ENCODE measurements at places on chromosomes 2 and 18.

DNA sequence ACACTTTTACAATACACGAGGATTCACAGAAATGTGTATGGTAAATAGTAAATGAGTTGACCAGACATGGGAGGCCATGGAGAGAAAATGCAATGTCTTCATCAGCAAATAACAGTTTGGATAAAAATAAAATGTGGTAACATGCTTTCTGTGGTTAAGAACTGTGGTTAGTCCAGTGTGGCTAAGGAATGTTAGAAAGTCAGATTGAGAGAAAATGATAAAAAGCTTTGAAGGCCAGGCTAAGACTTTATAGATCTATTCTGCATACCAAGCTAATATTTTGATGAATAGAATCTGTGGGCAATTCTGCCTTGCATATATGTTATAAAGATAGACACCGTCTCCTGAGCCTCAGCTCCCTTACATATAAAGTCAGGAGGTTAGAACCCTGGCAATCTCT is 215.9 kb downstream of the SOX11 start:
- no peak for DNase-seq

DNA sequence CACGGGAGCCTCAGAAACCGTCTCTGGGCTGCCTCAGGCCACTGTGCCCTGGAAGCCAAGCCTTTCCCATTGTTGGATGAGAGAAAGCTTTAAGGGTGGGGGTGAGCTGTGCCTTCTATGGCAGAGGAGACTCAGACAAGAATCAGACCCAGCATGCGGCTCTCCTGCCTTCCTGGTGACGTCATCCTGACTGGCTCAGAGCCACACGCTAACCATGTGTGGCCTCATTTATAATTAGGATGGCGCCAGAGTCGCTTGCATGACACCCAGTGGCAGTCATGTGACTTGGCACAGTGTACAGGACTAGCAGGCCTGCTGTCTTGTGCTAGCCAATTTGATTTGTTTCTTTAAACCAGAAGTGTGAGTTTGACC is 99.1 kb downstream of the SH3BP4 start:
- peak; percentile 85 for DNase-seq

GRCh38 chr2:229921101-229921891 is 513 bp downstream of the TRIP12 start:
- peak; percentile 28 for DNase-seq

DNA sequence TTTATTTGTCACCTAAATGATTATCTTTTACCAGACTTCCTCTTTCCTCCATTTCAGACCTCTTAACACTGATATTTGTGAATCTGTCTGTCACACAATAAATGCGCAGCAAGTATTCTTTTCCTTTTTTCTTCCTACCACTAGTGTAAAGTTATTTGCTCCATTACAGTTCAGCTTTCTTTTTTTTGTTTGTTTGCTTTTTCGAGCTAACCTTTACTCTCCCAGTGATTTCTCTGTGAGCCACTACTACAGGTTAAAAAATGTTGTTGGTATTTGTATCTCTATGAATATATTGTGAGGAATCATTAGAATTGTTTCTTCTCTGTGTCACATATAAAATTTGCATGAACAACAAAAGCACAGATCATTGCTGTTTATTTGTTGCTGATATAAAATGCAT is 854.0 kb upstream of the GCFC2 start:
- DNase-seq = no peak

DNA sequence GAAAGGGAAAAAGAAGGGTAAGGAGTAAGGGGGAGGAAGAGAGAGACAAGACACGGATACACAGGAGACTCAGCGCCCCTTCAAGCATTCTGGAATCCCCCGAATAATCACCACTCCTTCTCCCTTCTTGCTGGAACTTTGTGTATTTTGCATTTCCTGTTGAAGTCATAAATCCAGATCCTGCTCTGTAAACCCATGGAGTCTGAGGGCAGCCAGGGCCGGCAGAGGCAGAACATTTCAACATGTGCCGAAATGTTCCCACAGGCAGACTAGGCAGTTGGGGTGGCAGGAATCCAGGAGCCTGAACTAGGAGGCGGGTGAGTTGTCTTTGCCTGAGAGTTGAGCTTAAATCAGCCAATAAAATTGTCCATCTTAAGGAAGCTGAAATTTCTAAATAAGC is 193.1 kb downstream of the SH3RF3 start:
- peak; percentile 97 for DNase-seq

DNA sequence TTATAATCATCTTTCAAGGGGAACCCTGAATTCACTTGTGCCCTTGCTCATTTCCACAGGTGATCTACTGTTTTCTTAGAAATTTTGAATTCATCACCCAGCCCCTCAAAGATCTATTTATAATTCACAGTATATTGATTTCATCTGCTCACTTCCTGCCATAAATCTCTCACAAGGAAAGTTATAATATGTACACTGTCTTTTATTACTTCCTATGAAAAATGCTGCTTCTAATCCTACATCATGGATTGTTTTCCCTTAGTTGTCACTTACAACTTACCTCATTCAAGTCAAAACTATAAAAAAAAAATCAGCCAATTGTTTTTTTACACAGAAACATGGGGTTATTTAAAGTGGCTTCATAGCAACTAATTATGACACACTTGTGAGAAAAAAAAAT is 1443.0 kb downstream of the LRP1B start:
- DNase-seq = no peak

DNA sequence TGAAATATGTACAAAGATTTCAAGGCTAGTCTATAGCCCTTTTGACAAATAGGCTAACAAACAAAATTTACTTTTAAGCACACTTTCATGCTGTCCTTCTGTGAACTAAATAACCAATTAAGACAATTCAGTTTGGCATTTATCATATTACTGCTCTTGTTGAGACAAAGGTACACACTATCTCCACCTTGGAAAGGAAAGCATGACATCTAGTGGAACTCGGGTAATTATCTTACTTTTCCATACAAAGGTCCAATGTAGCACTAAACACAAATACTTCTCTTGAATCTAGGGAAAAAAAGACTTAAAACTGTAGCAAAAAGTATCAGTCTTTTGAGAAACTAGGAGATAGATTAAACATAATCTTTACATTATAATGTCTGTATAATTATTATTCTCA is 125.0 kb upstream of the CD226 start:
- no peak for DNase-seq

DNA sequence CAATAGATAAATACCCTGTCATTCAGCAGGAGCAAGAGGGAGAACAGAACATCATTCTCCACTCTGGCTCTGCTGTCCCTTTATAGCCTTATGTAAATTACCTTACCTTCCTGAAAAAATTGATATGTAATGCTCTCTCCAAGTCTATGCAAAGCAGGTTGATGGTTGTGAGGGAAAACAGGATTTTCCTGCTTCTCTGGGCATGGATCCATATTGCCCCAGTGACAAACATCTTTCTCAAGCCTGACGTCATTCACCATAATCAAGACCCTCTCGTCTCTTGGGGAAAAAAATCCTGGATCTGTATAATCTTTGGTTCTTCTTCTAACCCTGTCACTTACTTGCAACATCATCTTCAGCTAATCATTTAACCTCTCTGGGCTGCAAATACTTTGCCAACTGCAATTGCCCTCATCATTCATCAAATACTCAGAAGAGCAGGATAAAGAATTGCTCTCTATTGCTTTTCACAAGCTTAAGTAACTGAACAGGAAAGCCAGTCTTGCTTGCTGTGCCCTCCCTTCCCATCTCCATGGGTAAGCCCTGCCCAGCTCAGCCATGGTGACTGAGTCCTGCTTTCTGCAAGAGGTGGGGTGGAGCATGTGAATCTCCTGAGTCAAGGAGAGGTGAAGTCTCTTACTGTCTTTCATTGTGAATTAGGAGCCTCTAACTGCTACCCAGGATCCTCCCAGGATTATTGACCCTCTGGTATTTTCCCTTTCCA is 123.7 kb upstream of the KLF7 start:
- DNase-seq = no peak

DNA sequence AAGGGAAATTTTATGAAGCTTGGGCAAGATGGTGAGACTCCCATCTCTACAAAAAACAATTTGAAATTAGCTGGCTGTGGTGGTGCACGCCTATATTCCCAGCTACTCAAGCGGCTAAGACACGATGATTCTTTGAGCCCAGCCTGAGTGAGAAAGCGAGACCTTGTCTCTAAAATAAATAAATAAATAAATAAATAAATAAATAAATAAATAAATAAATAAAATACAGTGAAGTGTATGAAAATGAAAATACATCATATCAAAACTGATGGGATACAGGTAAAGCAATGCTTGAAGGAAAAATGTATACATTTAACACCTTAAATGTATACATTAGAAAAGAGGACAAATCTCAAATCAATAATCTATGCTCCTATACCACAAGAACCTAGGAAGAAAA is 15.7 kb downstream of the EXOC6B start:
- DNase-seq = no peak

- DNase-seq = no peak
Measured at GRCh38 chr2:200615247-200615646, 29.4 kb downstream of the AOX1 start.

GRCh38 chr2:219968685-219969345 is 341.4 kb downstream of the SLC4A3 start:
- DNase-seq = peak; percentile 18

GRCh38 chr18:51753365-51754057 is 556.0 kb upstream of the MEX3C start:
- DNase-seq = no peak

GRCh38 chr2:86290596-86291327 is 46.7 kb downstream of the REEP1 start:
- DNase-seq = no peak

- DNase-seq = no peak
Measured at GRCh38 chr18:32549248-32550110, 78.8 kb upstream of the GAREM1 start.

GRCh38 chr2:186201371-186201770 is 284.7 kb upstream of the ZC3H15 start:
- DNase-seq = no peak

DNA sequence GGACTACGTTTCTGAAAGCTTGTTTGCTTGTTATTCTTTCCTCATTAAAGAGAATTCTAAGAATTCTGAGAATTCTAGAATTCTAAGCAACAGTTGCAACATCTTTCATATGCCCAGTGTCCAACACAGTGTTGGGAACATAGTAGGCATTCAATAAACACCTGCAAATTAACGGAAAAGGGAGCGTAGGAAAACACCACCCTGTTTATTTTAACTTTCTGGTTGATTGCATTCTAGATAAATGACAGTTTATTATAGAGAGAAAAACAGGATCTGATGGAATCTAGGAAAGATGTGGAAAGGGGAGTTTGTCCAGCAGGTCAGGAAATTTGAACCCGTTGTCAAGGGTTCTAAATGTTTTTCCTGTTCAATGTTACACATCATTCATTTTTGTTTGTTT is 24.2 kb upstream of the EFEMP1 start:
- no peak for DNase-seq

- peak; percentile 61 for DNase-seq
Measured at GRCh38 chr2:235025800-235026536, 74.2 kb downstream of the SH3BP4 start.

DNA sequence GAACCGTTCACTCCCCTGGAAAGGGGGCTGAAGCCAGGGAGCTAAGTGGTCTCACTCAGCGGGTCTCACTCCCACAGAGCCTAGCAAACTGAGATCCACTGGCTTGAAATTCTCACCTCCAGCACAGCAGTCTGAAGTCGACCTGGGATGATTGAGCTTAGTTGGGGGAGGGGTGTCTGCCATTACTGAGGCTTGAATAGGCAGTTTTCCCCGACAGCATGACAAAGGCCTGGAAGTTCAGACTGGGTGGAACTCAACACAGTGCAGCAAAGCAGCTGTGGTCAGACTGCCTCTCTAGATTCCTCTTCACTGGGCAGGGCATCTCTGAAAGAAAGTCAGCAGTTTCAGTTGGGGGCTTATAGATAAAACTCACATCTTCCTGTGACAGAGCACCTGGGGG is 292.5 kb downstream of the NUP35 start:
- DNase-seq = no peak

DNA sequence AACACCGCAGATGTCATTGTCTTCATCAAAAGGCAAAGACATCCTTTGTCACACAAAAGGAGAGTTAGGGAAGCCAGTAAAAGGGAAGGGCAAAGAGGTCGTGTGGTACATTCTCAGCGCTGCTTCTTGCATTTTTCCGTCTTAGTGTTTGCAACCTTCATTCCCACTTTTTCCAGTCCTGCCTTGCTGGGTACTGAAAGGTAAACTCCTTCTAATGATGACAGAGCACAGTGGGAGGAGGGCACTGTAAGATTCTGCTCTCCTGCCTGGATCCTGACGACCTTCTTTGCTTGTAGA is 424.3 kb upstream of the MEX3C start:
- DNase-seq = no peak

GRCh38 chr2:16774091-16774490 is 108.5 kb upstream of the CYRIA start:
- no peak for DNase-seq

DNA sequence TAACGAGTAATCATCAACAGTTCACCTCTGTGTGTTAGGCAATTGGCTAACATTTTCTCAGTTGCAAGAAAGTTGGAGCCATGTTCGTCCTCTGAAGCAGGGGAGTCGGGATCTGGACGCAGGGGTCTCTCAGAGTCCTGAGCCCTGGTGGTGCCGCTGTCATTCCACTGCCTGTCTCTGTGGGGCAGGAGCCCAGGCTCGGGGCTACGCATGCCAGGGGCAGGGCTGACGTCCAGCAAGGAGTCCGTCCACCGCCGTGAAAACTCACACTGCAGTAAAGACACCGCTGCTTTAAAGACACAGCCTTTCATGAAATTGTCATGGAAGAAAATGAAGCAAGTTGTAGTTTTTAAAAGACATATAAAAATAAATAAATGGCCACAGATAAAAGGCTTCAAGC is 571.1 kb upstream of the SOX11 start:
- DNase-seq = no peak

GRCh38 chr2:180038997-180039396 is 31.9 kb upstream of the CWC22 start:
- DNase-seq = no peak

DNA sequence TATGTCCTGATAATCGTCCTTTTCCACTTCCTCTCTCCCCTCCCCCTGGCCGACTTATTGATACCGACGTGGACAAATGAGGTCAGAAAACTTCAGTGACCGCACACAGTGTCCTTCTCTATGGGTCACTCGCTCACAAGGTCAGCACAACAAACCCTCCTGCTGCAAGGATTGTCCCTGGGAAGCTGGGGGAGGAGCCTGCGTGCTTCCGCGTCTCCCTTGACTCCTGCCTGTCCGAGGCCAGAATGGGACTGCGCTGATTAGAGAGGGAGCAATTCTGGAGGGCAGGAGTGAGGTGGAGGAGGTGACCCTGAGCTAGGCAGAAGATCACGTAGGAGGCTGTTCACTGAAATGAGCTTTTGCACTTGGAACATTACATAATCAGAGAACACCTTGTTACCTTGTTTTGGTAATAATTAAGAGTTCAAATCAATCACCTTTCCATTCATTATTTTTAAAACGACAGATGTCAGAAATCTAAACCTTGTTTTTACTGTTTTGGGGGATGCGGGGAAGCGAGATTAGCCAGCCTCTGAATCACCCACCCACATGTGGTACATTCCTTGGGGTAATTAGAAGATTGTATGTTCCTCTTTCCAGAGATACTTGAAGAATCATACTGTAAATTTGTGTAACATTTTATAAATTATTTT is 70.6 kb downstream of the CTAGE1 start:
- no peak for DNase-seq

GRCh38 chr2:40510304-40510703 is 58.4 kb upstream of the SLC8A1 start:
- no peak for DNase-seq

GRCh38 chr2:128494307-128494639 is 175.6 kb upstream of the HS6ST1 start:
- no peak for DNase-seq

- DNase-seq = peak; percentile 83
Measured at GRCh38 chr2:85318222-85319074, 9.3 kb downstream of the TGOLN2 start.

- DNase-seq = no peak
Measured at GRCh38 chr2:173764094-173764493, 201.1 kb downstream of the SP3 start.

Measured in AG09309 (cell line).